ENCODE measurements at places on chromosomes 1 and 21. TPM values are rescaled to one million over a fixed set of nuclear protein-coding genes. Genes with fewer than 3 reads are reported as not detected.

The SLC25A34 gene
- 3.1 TPM for polyA plus RNA-seq

- DNase-seq = no peak
- no peak overlapping the region for H3K4me3 ChIP-seq
- no peaks in the 10 kb centered on the region for H3K27me3 ChIP-seq
- peaks cover 20% of the 10 kb centered on the region for H3K36me3 ChIP-seq
- H3K27ac ChIP-seq = peak overlapping the region; percentile 69
These were observed 17.3 kb downstream of the CSF1 start for GRCh38 chr1:109927911-109928321.

The TNFRSF25 gene
- 0.78 TPM for polyA plus RNA-seq

- H3K27me3 ChIP-seq = no peaks in the 10 kb centered on the region
- DNase-seq = no peak
- H3K27ac ChIP-seq = no peak overlapping the region
- no peaks in the 10 kb centered on the region for H3K4me1 ChIP-seq
- no peak overlapping the region for H3K4me3 ChIP-seq
These were observed 894.7 kb downstream of the ADGRL2 start for GRCh38 chr1:82695443-82695842.

DNA sequence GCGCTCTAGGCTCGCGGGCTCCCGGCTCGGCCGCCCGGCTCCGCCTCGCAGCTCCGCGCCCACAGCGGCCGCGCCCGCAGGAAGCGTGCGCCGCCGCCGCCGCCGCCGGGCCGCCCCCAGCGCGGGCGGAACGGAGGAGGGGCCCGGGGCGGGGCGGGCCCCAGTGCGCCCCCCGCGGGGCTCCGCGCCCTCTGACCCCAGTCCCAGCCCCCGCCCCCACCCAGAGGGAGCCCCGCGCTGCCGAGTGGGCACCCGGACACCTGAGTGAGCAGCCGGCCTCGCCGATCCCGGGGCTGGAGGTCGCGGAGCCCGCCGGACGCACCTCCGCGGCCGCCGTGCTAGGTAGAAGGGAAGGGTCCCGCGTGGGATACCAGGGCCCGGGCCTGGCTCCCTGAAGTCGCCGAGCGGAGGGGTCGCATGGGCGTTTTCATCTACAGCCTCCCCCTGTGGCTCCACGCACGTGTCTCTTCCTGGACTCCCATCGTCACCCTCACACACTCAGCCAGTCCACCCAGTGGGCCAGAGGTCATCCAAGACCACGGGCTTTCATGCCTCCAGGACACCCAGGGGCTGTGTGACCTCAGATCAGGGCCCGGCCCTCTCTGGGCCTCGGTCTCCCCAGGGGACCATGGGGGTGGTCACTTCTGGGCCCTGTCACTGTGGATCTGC is at the start of gene SDC3:
Gene SDC3, minus strand, starts transcription at position 63 of the 669 bp plus-strand sequence. CDS start 172 bp downstream, outside the sequence.
- H3K4me1 ChIP-seq = peaks cover 10% of the 10 kb centered on the region
- no peaks in the 10 kb centered on the region for H3K36me3 ChIP-seq
- H3K27ac ChIP-seq = no peak within 1 kb of the TSS
- DNase-seq = no peak
- no peaks in the 10 kb centered on the region for H3K27me3 ChIP-seq
- no peak within 1 kb of the TSS for H3K4me3 ChIP-seq

DNA sequence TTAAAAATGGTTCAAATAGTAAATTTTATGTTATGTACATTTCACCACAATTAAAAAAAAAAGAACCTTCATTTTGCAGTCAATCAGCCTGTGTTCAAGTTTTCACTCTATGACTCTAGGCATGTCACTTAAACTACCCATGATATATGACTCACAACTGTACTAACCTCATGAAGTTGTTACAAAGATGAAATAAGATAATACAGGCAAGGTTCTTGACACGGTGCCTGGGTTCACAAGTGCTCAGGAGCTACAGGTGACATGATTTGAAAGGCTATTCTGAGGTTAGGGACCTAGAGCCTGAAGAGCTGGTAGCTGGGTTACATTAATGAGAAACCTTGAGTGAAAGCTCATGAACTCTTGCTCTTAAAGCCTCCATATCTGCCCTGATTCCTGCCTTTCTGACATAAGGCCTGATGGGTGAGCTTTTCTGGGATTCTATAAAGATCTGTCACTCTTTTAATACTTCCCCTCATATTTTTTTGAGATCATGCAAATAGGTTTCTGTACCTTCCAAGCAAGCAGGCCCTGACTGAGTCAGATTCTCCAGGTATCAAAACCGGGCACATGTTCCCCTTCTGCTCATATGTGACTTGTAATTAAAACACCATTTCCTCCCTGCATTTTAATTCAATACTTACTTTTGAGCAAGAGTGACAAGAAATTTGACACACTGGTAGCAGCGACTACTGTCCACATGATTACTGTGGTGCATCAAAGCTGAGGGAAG is 34.0 kb downstream of the PCSK9 start:
- no peak for DNase-seq
- H3K36me3 ChIP-seq = peaks cover 7% of the 10 kb centered on the region
- no peak overlapping the region for H3K4me3 ChIP-seq
- H3K27me3 ChIP-seq = no peaks in the 10 kb centered on the region
- H3K4me1 ChIP-seq = peaks cover 2% of the 10 kb centered on the region

GRCh38 chr1:236734141-236734765 is 48.0 kb downstream of the ACTN2 start:
- DNase-seq = no peak
- H3K4me1 ChIP-seq = no peaks in the 10 kb centered on the region
- no peaks in the 10 kb centered on the region for H3K27me3 ChIP-seq
- H3K27ac ChIP-seq = no peak overlapping the region
- no peak overlapping the region for H3K4me3 ChIP-seq

- no peak overlapping the region for H3K4me3 ChIP-seq
- H3K4me1 ChIP-seq = no peaks in the 10 kb centered on the region
- no peaks in the 10 kb centered on the region for H3K36me3 ChIP-seq
- no peak overlapping the region for H3K27ac ChIP-seq
- no peaks in the 10 kb centered on the region for H3K27me3 ChIP-seq
These were observed 44.4 kb downstream of the KANK4 start for GRCh38 chr1:62274496-62275485.

- H3K27ac ChIP-seq = no peak overlapping the region
- H3K4me3 ChIP-seq = no peak overlapping the region
- no peaks in the 10 kb centered on the region for H3K4me1 ChIP-seq
- H3K36me3 ChIP-seq = no peaks in the 10 kb centered on the region
- peaks cover 2% of the 10 kb centered on the region for H3K27me3 ChIP-seq
These were observed 34.6 kb upstream of the S100A7 start for GRCh38 chr1:153494976-153495535.

DNA sequence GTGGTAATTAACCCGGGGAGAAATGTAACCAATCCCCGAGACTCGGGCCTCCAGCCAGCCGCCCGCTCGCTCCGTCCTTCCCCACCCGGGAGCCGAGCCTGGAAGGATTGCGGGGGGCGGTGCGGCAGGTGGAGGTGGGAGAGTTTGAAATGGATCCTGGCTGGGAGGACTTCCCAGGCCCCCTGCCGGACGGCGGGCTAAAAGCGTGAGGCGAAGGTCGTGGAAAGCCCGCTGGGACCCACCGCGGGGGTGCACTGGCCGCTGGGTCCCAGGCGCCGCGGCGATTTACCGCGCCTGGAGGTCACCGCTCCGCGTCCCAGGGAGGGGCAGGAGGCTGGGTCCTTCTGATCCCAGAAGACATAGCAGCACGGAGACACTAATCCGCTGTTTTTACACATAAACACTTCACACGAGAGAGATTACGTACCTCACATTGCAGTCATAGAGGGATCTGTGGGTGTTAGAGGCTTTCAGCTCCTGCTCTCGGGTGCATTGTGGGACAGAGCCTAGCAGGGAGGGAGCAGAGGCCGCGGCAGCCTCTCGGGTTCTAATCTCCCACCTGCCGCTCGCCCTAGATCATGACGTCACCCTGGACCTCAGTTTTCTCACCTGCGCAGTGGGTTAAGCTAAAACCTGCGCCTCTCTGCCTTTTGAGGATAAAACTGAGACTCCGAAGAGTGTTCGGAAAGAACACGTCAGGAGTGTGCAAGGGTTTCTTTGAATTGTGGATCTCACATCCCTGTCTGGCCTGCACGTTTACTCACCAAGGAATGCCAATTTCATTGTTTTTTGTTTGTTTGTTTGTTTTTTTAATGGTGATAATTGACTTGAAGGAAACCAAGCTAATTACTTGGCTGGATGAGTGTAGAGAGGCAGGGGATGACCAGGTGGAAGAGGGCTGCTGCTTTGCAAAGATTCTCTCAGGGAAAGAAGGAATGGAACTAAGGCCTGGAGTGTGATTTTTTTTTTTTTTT is 17.1 kb upstream of the TMEM9 start:
- peak; percentile 70 for DNase-seq
- no peaks in the 10 kb centered on the region for H3K27me3 ChIP-seq

The MX1 gene
- polyA plus RNA-seq = 19.7 TPM

GRCh38 chr1:239706245-239706892 is 320.0 kb downstream of the CHRM3 start:
- H3K27me3 ChIP-seq = peaks cover 4% of the 10 kb centered on the region
- H3K27ac ChIP-seq = no peak overlapping the region
- H3K4me3 ChIP-seq = no peak overlapping the region
- DNase-seq = no peak
- H3K36me3 ChIP-seq = no peaks in the 10 kb centered on the region
- H3K4me1 ChIP-seq = no peaks in the 10 kb centered on the region

DNA sequence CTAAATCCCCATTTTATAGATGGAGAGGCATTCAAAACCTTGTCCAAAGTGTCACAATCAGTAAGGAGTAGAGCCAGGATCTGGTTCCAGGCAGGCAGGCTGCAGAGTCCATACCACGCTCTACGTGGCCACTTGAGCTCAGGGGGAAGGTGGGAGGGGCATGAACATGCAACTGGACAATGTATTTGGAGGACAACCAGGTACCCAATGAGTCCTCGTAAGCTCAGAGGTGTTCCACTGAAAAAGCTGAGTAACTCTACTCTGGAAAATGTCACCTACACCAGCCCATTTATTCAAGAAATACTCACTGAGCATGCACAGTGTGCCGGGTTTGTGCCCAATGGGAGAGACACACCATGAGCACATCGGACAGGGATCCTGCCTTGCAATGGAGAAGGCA is 11.2 kb upstream of the GUCA2B start:
- no peak overlapping the region for H3K27ac ChIP-seq
- no peaks in the 10 kb centered on the region for H3K36me3 ChIP-seq
- H3K27me3 ChIP-seq = no peaks in the 10 kb centered on the region
- no peak overlapping the region for H3K4me3 ChIP-seq
- H3K4me1 ChIP-seq = peaks cover 6% of the 10 kb centered on the region

The KCNA3 gene
- 0.35 TPM for polyA plus RNA-seq

The SPRR2B gene
- polyA plus RNA-seq = not detected

The OR6N1 gene
- not detected for polyA plus RNA-seq

- no peak for DNase-seq
- H3K4me1 ChIP-seq = peaks cover 49% of the 10 kb centered on the region
- no peak overlapping the region for H3K4me3 ChIP-seq
- H3K27ac ChIP-seq = peak overlapping the region; percentile 25
- no peaks in the 10 kb centered on the region for H3K27me3 ChIP-seq
- no peaks in the 10 kb centered on the region for H3K36me3 ChIP-seq
These were observed 52.7 kb downstream of the TRIM33 start for GRCh38 chr1:114458237-114458777.

GRCh38 chr1:20660847-20661206 is 342 bp downstream of the DDOST start:
- H3K4me1 ChIP-seq = peaks cover 14% of the 10 kb centered on the region
- peak overlapping the region; percentile 95 for H3K4me3 ChIP-seq
- H3K27ac ChIP-seq = peak overlapping the region; percentile 8

DNA sequence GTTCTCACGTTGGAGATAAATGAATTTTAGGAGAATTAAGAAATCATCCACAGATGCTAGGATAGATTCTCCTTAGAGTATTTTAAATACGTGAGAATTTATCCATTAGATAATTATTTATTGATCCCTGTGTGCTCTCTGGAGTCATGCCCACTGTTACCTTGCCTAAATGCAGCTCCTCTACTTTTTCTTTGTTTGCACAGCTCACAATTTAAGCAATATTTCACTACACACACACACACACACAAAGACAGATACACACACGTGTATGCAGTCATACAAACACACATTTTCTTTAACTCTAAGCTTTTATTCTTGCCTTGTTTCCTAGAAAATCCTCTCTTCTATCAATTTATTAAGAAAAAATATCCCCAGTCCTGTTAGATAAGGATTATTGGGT is 51.7 kb downstream of the GPR88 start:
- no peak overlapping the region for H3K27ac ChIP-seq
- no peaks in the 10 kb centered on the region for H3K36me3 ChIP-seq
- no peak overlapping the region for H3K4me3 ChIP-seq
- peaks cover 9% of the 10 kb centered on the region for H3K4me1 ChIP-seq
- DNase-seq = no peak

- no peaks in the 10 kb centered on the region for H3K27me3 ChIP-seq
- H3K36me3 ChIP-seq = no peaks in the 10 kb centered on the region
- DNase-seq = no peak
- H3K27ac ChIP-seq = no peak overlapping the region
These were observed 49.9 kb downstream of the DNTTIP2 start for GRCh38 chr1:93829061-93829460.

DNA sequence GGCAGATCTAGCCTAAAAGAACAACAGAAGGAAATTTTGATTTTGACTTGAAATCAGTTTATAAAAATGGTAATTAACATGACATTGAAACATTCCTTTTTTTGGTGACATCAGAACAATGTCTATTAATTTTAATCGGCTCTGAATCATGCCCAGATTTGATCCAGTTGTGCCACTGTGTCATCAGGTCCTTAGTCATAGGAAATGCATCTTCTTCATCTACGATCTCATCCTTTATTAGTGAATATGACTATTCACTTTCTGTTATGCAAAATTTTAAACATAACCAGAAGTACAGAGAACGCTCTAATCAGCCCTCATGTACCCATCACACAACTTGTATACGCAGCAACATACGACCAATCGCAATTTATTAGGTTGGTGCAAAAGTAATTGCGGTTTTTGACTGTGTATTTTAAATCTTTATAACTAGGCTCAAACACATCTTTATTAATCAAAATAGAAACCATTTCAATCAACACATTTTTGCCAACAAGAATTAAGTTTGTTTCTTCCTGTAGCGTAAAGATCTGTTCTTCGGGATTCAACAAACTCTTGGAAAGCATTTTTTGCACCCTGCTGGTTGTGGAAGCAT is 40.3 kb upstream of the TLR5 start:
- peaks cover 23% of the 10 kb centered on the region for H3K4me1 ChIP-seq
- H3K4me3 ChIP-seq = no peak overlapping the region
- H3K36me3 ChIP-seq = no peaks in the 10 kb centered on the region
- H3K27ac ChIP-seq = no peak overlapping the region
- H3K27me3 ChIP-seq = no peaks in the 10 kb centered on the region

The THRAP3 gene
- polyA plus RNA-seq = 21.3 TPM

The CD52 gene
- 16.4 TPM for polyA plus RNA-seq

The NBPF4 gene
- polyA plus RNA-seq = not detected

GRCh38 chr1:43763497-43763973 is 56.2 kb downstream of the ST3GAL3 start:
- no peaks in the 10 kb centered on the region for H3K27me3 ChIP-seq
- peak; percentile 61 for DNase-seq
- no peaks in the 10 kb centered on the region for H3K36me3 ChIP-seq
- H3K4me3 ChIP-seq = no peak overlapping the region

The PIK3R3 gene
- polyA plus RNA-seq = 1.5 TPM

DNA sequence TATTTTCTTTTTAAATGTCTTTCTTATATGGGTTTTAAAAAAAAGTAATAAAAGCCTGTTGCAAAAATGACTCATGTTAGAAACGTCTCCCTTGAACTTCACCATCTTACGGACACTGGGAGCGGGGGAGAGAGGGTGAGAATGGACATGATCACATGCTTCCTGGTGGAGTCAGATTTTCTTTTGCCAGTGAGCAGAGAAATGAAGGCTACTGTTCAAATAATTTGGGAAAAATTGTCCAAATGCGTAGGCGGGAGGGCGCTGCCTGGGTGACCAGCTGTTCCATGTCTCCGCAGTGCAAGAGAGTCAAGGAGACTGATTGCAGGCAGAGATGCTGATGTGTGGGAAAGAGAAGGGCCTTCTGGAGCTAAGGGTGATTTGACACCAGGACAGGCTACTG is 23.1 kb downstream of the EIF2D start:
- no peak overlapping the region for H3K27ac ChIP-seq
- no peaks in the 10 kb centered on the region for H3K4me1 ChIP-seq
- peaks cover 90% of the 10 kb centered on the region for H3K36me3 ChIP-seq
- H3K4me3 ChIP-seq = no peak overlapping the region
